ENCODE measurements at places on chromosomes 7 and 10.

DNA sequence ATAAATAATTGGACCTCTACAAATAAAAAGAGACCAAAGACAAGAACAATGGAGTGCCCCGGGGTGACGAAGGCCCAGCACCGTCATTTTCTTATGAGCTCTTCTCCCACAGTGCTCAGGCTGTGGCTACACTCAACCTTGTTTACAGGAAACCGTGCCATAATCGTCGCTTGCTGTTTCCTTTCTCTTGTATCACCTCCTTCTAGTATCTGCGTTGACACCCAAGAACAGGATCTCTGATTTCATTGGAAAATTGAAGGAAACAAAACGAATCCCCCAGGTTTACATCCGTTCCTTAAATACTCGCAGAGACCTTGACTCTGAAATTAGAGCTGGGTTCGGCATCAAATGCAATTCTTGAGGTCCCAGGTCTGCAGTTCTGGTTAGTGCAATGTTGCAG lies 1.7 kb upstream of the IGFBP3 start:
- no peak for DNase-seq

- DNase-seq = no peak
These were observed 38.5 kb downstream of the MGMT start for GRCh38 chr10:129505500-129506075.

- DNase-seq = no peak
These were observed 63.7 kb downstream of the PRKCQ start for GRCh38 chr10:6516281-6516928.

GRCh38 chr10:17062493-17062892 lies 67.1 kb downstream of the CUBN start:
- DNase-seq = no peak

- DNase-seq = no peak
These were observed 399.0 kb upstream of the C7orf33 start for GRCh38 chr7:148191391-148192065.

DNA sequence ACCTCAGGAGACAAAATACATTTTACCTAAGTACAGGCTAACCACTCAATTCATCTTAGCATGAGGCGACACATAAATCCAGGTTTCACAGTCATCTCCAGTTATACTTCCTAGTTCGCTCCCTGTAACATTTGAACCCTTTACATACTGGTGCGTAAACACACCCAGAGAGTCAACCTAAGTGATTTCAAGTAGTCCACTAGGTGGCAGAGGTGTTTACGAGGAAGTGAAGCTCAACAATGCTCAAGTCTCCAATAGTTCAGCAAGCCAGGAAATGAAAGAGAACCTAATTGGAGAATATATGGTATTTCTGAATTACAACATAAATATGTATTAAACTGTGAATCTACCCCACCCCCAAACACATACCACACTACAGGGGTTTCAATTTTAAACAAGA lies 76.3 kb upstream of the ABCB5 start:
- no peak for DNase-seq

DNA sequence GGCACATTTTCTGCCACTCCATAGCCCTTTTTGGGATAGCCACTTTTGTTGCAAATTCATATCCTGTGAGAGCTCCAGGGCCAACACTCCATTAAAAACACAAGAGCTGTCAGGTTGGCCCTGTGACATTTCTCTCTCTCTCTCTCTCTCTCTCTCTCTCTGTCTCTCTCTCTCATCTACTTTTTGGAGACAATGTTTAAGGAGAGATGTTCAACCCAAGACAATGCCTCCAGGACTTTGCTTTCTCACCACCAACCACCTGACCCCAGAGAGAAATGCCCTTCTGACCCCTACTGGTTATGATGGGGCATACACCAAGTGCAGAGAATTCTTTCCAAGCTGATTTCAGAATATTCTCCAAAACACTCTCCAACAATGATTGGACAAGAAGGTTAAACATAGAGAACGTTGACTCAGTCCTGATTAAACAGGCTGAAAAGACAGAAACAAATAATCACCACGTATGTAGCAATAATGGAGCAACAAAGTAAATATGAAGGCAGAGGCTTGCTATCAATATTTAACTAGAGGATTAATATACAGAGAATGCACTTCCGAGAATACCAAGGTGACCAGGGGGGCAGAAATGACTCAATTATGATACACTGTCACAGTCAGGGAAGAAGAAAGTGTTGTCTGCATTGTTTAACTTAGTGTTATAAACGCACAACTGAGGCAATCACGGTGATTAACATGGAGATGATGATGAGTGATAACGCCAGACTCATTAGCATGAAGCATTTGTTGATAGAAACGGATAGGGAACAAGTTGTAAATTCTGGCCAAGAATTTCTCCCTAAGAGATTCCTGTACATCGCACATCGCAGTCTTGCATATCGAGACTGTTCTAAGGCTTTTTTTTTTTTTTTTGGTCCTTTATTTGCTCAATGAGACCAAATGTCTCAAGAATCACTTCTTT lies 178.5 kb downstream of the NRP1 start:
- DNase-seq = no peak

DNA sequence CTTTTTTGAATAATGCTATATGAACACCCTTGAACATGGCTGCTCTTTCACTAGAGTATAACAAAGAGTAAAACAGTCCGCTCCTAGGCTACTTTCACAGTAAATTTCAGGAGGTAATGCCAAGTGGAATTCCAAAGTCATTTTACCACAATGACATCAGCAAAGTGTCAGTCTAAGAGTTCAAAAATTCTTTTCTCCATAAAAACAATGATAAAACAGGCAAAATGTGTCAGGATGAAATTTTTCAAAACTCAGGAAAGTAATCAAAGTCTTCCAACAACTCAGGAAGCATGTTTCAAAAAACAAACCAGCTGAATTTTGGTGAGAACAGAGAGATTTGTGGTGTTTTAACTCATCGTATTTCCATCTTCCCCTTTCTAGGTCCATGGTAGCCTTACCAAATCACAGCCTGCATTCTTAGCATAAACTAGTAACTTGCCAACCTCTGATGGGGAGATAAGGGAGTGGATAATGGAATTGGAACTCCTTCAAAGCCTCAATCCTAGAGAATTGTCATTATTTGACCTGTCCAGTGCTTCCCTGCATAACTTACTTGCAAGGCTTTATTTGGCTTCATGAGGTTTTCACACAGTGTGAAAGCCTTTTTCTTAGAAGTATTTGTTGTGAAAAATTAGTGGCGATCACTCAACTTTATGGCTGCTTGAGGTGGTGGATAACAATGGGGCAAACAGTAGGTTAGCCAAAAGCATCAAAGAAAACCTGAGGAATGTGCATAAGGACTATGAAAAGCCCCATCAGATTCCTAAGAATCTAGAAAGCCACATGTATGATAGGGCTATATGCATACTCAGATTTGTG lies 302.7 kb downstream of the HDAC9 start:
- no peak for DNase-seq

DNA sequence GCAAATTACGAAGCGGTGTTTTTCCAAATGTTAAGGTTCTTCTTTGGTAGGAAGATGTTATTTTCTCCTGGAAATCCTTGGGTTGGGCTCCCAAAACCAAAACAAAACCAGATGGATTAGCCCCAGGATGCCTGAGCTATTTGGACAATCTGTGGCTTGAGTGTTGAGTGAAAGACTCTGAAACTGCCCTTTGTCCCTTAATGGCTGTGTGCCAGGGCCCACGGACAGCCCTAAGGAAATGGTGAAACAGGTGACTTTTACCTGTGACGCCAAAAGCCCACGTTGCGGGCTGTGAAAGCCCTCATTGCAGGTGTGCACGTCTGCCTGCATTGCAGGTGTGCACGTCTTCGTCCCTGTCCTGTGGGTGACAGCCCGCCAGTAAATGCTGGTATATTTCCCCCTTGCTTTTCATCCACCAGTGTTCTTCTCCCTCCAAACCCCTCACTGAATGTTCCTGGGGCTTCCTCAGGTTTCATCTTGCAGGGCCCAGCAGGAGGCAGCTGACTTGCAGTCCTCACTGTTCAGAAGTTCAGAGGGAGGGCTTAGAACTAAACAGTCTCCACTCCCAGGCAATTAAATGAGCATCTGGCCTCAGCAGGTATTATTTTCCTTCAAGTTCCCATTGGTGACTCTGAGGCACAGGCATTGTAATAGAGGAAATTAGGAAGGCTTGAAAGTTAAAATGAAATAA lies 10.7 kb downstream of the PFKP start:
- DNase-seq = no peak

DNA sequence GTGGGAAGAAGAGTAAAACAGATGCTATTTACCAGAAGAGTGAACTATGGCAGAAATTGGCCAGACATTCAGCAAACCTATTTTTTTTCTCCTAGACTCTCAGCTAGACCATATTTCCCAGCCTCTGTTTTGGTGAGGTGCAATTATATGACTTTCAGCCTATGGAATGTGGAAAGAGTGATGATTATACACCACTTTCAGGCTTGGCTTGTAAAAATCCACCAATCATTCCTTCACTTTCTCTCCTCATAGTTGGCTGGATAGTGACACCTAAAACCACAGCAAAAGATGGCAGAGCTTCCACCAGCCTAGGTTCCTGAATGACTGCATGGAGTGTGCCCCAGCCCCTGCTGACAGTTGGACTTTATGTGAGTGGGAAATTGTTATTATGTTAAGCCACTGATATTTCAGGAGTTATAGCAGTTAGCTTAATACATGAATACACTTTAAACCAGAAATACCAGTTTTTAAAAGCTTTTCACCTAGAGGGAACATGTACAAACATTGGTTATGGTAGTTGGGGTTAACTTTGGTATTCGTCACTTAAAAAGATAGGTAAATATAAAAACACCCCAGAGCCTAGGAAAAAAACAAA lies 19.1 kb upstream of the TNKS2 start:
- no peak for DNase-seq

DNA sequence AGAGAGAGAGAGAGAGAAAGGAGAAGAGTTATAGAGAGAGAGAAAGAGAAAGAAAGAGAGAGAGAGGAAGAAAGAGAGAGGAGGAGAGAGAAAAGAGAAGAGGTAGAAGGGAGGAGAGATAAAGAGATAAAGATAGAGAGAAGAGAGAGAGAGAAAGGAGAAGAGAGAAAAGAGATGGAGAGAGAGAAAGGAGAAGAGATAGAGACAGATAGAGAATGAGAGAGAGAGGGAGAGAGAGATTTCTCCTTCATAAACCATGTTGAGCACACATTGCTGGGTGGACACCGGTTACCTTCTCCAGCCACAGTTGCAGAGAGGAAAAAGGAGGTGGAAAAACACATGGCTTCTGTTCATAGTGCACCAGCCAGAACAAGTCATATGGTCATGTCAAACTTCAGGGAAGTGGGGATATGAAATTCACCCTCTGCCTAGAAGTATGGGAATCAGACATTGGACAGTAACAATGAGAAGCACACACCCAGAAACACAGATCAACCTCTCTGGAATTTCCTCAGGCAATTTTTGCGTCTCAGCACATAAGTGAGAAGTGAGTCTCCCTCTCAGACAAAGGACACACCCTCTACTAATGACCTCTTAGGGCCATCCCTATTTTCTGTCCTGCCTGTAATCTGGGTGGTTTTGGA lies 172.5 kb upstream of the SVIL start:
- DNase-seq = no peak

DNA sequence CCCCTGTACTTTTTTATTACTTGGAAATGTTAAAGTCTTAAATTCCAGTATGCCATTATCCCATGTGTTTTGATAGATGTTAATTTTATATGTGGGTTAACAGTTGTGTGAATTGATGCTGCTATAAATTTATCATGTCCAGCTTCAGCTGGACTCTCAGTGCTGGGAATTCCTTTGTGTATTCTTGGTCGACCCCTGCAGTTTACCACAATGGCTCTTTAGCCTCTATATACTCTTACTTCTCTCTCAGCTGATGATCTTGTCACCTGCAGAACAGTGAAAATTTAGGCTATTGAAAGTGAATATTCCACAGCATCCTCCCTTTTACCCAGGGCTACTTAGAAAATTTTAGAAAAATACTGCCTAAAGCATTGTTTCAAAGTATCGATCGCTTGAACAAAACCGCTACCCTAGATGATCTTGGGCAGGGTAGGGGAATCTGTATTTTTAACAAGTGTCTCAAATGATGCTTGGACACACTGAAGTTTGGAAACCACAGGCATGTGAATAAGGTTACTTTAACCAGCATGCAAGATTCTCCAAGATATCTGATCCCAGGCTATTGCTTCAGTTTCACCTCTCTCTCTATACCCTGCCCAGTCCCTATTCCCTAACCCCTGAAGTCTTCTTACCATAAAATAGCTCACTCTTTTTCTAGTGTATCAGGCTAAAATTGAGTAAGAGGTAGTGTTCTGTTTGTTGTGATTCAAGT lies 25.4 kb downstream of the LCOR start:
- no peak for DNase-seq

- DNase-seq = no peak
These were observed 107.0 kb upstream of the PARD3 start for GRCh38 chr10:34922138-34922537.

DNA sequence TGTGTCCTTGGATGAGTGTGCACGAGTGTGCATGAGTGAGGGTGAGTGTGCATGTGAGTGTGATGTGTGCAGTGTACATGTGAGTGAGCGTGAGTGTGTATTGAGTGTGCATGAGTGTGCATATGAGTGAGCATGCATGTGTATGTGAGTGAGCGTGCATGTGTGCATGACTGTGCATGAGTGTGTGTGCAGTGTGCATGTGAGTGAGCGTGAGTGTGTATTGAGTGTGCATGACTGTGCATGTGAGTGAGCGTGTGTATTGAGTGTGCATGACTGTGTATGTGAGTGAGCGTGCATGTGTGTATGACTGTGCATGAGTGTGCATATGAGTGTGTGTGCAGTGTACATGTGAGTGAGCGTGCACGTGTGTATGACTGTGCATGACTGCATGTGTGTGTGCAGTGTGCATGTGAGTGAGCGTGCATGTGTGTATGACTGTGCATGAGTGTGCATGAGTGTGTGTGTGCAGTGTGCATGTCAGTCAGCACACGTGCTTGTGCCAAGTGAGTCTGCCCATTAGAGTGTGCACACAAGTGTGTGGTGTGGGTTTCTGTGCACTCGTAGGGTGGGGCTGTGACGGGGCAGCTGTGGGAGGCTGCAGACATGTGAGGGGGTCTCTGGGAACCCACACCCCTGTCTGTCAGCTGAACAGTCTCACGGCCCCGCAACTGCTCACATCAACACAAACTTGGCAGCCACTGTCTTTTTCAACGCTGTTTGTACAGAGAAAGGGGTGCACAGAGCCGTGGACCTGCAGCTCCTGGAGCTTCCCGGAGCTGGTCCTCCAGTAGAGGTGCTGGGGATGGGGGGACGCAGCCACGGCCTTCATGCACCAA lies 14.8 kb downstream of the FOXL3 start:
- DNase-seq = no peak

GRCh38 chr7:155610633-155611193 lies 33.7 kb upstream of the RBM33 start:
- no peak for DNase-seq

DNA sequence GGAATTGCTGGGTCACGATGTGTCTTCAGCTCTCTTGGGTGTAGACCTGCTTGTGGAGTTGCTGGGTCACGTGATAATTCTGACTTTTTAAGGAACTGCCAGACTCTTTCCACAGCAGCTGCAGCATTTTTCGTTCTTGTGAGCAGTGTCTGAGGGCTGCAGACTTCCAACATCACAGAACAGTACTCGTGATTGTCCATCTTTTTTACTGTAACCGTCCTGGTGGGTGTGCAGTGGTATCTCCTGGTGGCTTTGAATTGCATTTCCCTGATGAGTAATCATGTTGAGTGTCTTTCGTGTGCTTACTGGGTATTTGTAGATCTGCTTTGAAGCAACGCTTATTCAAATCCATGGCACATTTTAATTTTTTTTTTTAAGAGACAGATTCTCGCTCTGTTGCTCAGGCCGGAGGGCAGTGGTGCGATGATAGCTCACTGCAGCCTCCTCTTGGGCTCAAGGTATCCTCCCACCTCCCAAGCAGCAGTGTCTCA lies 22.7 kb downstream of the INPP5A start:
- no peak for DNase-seq

- DNase-seq = peak; percentile 23
These were observed 2.0 kb downstream of the SRGN start for GRCh38 chr10:69089638-69090599.

- DNase-seq = no peak
These were observed 83.9 kb downstream of the MKX start for GRCh38 chr10:27661514-27662286.

All from activated naive CD4-positive, alpha-beta T cell (primary cell).